ENCODE measurements at places on chromosomes 1 and 21. TPM values are rescaled to one million over a fixed set of nuclear protein-coding genes. Genes with fewer than 3 reads are reported as not detected.

DNA sequence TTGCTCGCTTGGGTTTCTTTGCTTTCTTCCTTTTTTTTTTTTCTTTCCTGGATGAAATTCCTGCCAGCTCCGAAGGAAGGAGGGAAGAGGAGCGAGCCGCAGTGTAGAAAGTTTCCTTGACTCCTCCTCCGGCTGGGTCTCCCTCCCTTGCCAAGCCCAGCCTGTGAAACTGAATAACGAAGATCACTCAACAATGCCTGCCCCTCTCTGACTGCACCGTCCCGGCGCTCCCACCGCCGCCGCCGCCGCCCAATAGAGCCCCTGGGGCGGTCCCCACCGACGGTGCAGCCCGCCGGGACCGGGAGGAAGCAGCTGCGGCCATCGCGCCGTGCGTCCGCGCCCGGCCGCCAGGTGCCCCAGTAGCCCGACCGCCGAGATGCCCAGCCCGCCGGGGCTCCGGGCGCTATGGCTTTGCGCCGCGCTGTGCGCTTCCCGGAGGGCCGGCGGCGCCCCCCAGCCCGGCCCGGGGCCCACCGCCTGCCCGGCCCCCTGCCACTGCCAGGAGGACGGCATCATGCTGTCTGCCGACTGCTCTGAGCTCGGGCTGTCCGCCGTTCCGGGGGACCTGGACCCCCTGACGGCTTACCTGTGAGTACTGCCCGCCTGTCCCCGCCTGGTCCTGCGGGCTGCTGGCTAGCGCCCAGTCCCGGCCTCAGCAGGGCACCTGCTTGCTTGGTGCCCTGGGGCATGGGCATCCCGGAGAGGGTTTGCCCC lies at the start of gene LGR6:
Gene LGR6, plus strand, starts transcription at position 186 of the 714 bp plus-strand sequence. Its CDS starts 191 bp downstream, at position 377.
- peaks cover 3% of the 10 kb centered on the region for H3K4me1 ChIP-seq
- no peaks in the 10 kb centered on the region for H3K27me3 ChIP-seq
- no peak within 1 kb of the TSS for H3K4me3 ChIP-seq
- no peak for DNase-seq
- no peaks in the 10 kb centered on the region for H3K36me3 ChIP-seq
- H3K27ac ChIP-seq, result no peak within 1 kb of the TSS

- no peak overlapping the region for H3K4me3 ChIP-seq
- no peak for DNase-seq
- H3K4me1 ChIP-seq, result peaks cover 4% of the 10 kb centered on the region
- H3K36me3 ChIP-seq, result no peaks in the 10 kb centered on the region
- no peak overlapping the region for H3K27ac ChIP-seq
- H3K27me3 ChIP-seq, result no peaks in the 10 kb centered on the region
These were observed 2.7 kb downstream of the PRMT2 start for GRCh38 chr21:46637952-46638746.

DNA sequence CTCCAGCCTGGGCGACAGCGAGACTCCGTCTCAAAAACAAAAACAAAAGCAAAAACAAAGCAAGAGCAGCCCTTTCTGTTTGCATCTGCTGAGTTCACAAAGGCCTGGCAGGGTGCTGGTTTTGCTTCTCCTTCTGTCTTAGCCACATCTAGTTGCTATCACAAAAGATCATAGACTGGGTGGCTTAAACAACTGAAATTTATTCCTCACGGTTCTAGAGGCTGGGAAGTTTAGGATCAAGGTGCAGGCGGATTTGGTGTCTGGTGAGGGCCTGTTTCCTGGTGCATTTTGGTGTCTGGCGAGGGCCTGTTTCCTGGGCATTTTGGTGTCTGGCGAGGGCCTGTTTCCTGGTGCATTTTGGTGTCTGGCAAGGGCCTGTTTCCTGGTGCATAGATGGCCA lies 471.3 kb downstream of the CAMTA1 start:
- H3K27me3 ChIP-seq, result no peaks in the 10 kb centered on the region
- no peaks in the 10 kb centered on the region for H3K4me1 ChIP-seq
- no peak overlapping the region for H3K4me3 ChIP-seq
- H3K27ac ChIP-seq, result no peak overlapping the region

DNA sequence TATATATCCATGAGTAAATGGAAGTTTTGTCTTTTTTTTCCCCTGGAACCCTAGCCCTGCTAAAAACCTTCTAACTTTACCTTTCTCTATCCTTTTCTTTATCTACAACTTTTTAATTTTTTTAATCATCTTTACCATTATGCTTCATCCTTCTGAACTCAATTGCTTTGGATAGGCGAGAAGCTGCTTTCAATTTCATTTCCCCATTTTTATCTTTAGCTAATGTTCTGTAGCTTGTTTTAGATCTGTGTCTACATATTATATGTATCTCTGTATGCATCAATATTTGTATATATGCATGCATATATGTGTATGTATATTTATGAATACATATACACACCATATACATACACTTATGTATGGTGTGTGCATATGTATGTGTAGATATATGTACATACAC lies 57.4 kb downstream of the PTPRC start:
- H3K27me3 ChIP-seq, result no peaks in the 10 kb centered on the region
- H3K4me3 ChIP-seq, result no peak overlapping the region
- H3K36me3 ChIP-seq, result no peaks in the 10 kb centered on the region
- no peaks in the 10 kb centered on the region for H3K4me1 ChIP-seq

Gene AVPR1B
- not detected for total RNA-seq

Gene BARHL2
- total RNA-seq, result not detected

Gene HTR1D
- total RNA-seq, result not detected

Gene RFX5
- 27.9 TPM for total RNA-seq

- no peaks in the 10 kb centered on the region for H3K27me3 ChIP-seq
- peak overlapping the region; percentile 61 for H3K4me3 ChIP-seq
- no peak overlapping the region for H3K27ac ChIP-seq
These were observed 853 bp downstream of the USP16 start for GRCh38 chr21:29025328-29025713.

Gene EPHA8
- total RNA-seq, result not detected

DNA sequence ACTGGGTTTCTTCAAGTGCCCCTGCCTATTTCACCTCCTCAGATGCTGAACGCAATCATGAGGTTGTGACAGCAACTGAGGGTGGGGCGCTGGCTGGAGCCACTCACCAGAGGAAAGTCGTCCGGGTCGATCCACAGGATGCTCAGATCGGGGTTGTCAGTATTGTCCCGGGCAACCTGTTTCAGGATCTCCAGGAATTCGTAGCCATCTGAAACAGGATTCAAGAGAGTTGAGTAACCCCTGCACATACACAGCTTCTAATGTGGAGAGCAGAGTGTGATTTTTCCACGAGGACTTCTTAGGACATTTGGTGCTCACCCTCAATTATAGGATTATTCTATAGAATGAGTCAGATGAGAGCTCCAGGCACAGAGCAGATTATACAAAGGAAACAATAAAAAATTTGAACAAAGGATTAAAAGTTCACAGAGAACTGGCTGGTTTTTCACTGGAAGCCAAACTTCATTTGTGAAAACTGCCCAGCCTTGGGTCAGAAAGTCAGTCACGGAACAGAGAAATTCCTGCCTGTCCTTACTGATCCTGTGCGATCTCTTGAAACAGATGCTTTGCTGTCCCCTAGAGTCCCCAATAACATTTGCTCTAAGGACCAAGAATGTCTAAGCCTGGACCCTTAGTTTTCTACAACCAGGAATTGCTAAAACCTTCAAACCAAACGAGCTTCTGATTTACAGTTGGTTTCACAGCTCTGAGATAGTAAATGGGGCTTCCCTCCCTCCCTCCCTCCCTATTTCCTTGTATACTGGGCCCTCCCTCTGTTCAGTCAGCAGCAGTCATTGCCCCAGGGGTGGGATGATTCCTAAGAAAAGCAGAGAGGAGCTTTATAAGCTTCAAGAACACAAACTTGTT lies 63.2 kb downstream of the CASQ2 start:
- H3K4me1 ChIP-seq, result no peaks in the 10 kb centered on the region
- no peaks in the 10 kb centered on the region for H3K27me3 ChIP-seq
- DNase-seq, result no peak
- H3K27ac ChIP-seq, result no peak overlapping the region

Gene RBM11
- 7.2 TPM for total RNA-seq

DNA sequence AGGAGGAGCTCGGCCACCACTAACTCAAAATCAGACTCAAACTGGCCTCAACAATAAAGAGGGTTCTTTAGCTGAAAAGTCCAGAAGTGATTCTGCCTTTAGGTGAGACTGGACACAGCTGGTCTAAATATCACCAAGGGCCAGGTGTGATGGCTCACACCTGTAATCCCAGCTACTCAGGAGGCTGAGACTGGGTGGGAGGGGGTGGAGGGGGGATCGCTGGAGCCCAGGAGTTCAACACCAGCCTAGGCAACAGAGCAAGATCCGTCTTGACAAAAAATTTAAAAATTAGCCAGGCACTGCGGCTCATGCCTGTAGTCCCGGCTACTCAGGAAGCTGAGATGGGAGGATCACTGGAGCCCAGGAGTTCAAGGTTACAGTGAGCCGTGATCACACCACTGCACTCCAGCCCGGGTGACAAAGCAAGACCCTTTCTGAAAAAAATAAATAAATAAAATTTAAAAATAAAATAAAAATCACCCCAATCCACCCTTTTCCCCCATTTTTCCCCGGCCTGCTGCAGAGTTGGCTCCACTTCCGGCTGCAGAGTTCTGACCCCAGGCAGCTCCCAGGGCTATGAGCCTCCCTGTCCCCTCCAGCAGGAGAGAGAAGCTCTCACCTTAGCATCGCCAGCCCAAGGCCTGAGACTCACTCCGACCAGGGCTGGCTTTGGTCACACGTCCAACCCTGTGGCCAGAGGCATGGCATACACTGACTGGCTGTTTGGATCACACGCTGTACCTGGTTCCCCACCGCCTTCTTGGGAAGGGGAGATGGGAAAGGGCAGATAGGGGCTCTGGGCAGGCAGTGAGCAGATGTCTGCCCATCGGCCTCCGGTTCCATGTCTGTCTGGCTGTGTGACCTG lies 87.3 kb upstream of the IFFO2 start:
- no peak for DNase-seq
- no peak overlapping the region for H3K4me3 ChIP-seq

Gene S100A1
- 77.2 TPM for total RNA-seq
